ENCODE measurements at places on chromosomes 2 and 18. TPM values are rescaled to one million over a fixed set of nuclear protein-coding genes. Genes with fewer than 3 reads are reported as not detected.

DNA sequence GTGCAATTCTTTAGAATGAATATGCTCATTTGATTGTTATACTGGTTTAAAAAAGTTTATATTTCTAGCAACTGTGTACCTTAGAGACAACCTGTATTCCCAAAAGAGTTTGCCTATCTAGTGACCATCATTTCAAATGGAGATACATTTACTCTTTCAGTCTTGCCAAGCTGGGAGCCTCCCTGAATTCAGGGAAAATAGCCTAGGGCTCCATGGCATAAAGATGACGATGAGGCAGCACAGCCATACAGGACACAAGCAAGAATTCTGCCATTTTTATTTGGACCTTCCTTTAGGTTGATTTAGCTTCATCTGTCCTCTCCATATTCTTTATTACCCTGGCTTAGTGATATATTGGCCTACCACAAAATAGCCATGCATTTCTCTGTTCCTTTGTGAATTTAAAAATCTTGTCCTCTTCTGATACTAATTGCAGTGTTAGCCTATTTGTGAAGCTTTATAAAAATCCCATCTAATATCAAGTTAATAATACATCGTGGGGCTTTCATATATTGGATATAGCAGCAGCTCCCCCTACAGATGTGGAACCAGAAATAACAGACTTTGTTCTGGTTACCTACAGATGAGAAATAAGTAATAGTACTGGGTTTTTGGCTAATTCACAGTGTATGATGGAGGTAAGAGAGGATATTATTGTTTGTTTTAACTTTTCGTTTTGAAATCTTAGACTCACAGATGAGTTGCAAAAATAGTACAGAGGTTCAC lies 1661.9 kb upstream of the PIK3C3 start:
- H3K4me3 ChIP-seq, result no peak overlapping the region
- DNase-seq, result no peak
- no peaks in the 10 kb centered on the region for H3K4me1 ChIP-seq

DNA sequence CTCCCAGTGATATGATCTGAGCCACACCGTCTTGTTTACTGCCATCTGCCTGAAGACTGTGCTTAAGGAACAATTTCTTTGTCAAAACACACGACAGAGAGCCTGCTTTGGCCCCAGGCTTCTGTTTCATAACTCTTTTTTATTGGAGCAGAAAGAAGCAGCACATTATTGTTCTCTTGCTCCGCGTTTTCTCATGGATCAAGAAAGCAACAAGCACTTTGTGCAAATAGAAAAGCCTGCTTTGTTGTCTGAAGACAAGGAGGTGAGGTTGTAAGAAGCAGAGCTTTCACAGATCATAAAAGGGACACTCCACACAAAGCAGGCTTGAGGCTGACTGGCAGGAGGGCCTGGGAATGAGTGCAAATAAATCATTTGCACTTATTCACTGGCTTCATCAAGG lies 118.3 kb upstream of the FAM136A start:
- H3K27ac ChIP-seq, result no peak overlapping the region
- no peaks in the 10 kb centered on the region for H3K36me3 ChIP-seq
- peaks cover 11% of the 10 kb centered on the region for H3K27me3 ChIP-seq
- DNase-seq, result no peak
- no peaks in the 10 kb centered on the region for H3K4me1 ChIP-seq

MTX2 gene
- total RNA-seq, result 7.5 TPM

DNA sequence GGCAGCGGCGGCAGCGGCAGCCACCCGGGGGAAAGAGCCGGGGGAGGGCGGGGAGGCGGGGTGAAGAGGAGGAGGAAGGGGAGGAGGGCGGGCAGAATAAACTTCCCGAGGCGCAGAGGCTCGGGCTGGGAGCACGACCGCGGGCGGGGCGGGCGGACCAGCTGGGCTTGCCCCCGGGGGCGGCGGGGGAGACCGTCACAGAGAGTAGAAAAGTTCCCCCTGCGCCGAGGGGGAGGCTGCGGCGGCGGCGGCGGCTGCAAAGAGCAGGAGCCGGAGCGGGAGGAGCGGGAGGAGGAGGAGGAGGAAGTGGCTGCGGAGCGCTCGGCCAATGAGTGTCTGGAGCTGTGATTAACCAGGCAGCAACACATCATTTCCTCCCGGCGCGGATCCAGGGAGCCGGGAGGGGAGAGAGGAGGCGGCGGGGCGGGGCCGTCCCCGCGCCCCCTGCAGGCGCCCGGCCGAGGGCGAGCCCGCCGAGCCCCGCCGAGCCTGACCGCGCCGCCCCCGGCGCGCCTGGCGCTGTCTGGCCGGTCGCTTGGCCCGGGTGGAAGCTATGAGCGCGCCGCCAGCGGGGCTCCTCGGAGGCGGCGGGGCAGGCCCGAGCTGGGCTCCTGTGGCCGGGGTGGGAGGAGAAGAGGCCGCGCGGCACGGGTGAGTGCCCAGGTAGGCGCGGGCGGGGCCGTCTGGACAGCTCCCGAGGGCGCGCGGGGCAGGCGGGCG lies at the start of gene ACVR1:
Gene ACVR1, minus strand, starts transcription at position 265 of the 720 bp plus-strand sequence. CDS start 76,837 bp downstream, outside the sequence.
- DNase-seq, result peak; percentile 84
- H3K27me3 ChIP-seq, result no peaks in the 10 kb centered on the region
- H3K4me1 ChIP-seq, result peaks cover 55% of the 10 kb centered on the region

- H3K27me3 ChIP-seq, result no peaks in the 10 kb centered on the region
- no peak for DNase-seq
- H3K36me3 ChIP-seq, result no peaks in the 10 kb centered on the region
- peak overlapping the region; percentile 97 for H3K27ac ChIP-seq
- H3K4me3 ChIP-seq, result no peak overlapping the region
Observed at GRCh38 chr2:63851691-63852311, 10.1 kb downstream of the UGP2 start.

DNA sequence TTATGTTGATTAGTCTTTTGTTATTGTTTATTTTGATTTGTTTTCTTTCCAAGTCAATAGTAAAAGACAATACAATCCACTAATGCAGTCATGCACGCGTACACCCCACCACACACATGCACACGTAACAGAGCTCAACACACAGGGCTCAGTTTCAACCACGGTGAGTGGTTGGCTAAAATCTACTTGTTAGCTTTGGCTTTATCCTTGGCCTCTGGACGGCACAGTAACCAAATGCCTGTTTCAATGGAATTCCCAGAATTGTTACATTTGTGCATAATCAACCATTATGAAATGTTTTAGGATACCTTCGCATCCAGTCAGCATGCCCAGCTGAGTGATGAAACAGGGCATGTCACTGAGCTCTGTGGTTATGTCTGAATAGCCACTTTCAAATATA lies 53.2 kb downstream of the NYAP2 start:
- no peak overlapping the region for H3K4me3 ChIP-seq
- H3K27ac ChIP-seq, result no peak overlapping the region
- H3K36me3 ChIP-seq, result no peaks in the 10 kb centered on the region
- H3K27me3 ChIP-seq, result peaks cover 35% of the 10 kb centered on the region

ANKRD44 gene
- 232 TPM for total RNA-seq

CLIP4 gene
- total RNA-seq, result 41.6 TPM

MYO7B gene
- 0.23 TPM for total RNA-seq

DNA sequence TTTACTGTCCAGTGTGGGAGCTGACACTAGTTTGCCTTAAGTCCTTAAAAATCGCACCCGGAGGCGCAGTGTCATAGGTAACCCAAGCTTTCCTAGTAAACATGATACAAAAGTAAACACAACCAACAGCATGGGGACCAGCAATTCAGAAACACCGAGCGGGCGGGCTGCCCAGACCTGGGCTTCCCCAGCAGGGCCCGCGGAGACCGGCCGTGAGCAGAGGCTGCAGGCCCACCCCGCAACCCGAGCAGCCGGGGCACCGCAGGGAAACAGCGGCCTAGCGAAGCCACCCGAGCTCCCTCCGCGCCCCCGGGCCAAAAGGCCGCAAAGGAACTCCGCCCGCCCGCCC lies 296 bp downstream of the TTC21B start:
- H3K4me3 ChIP-seq, result no peak overlapping the region
- no peaks in the 10 kb centered on the region for H3K36me3 ChIP-seq
- H3K27ac ChIP-seq, result no peak overlapping the region

DNA sequence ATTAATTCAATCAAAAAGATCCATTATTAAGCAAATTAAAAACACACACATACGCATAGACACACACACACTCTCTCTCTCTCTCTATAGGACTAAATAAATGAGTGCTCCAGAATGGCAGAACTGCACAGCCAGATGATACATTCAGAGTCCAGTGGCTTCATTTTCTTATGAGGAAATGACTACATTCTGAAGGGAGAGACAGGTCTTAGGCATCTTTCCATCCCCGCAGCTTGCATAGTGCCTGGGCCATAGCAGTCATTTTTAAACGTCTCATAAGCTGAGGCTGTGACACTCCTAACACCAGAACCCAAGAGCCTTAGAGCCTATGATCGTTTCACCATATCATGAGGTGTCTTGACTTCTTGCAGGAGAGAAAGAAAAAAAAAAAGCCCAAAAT lies 31.1 kb downstream of the FEZ2 start:
- peaks cover 18% of the 10 kb centered on the region for H3K4me1 ChIP-seq
- peaks cover 11% of the 10 kb centered on the region for H3K36me3 ChIP-seq
- no peak overlapping the region for H3K4me3 ChIP-seq
- no peak for DNase-seq

DNA sequence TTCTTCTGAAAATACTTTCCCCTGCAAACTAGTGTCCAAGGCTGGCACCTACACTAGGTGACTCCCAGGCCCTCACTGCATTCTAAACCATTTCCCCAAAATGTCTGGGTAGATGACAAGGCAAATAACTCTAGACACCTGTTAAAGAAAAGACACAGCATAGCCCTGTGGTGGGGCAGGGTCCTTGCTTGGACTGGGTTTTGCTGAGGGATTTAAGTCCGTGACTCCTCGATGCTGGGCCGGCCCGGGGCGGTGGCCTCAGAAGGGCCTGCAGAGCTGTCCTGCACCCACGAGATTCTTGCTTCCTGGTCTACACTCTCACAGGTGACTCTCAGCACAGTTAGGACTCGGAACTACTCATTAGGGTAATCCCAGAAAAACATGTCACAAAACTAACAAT lies 55.2 kb downstream of the MBP start:
- DNase-seq, result no peak
- no peaks in the 10 kb centered on the region for H3K27me3 ChIP-seq
- H3K27ac ChIP-seq, result peak overlapping the region; percentile 97

GRCh38 chr2:25655316-25655715 lies 18.1 kb downstream of the DTNB start:
- H3K4me3 ChIP-seq, result no peak overlapping the region
- H3K36me3 ChIP-seq, result peaks cover 7% of the 10 kb centered on the region
- no peak overlapping the region for H3K27ac ChIP-seq
- peaks cover 32% of the 10 kb centered on the region for H3K4me1 ChIP-seq
- no peak for DNase-seq

FASTKD2 gene
- total RNA-seq, result 27.8 TPM

GRCh38 chr2:132871831-132872230 lies 201.8 kb upstream of the LYPD1 start:
- no peak for DNase-seq
- no peaks in the 10 kb centered on the region for H3K36me3 ChIP-seq
- H3K4me1 ChIP-seq, result no peaks in the 10 kb centered on the region
- no peak overlapping the region for H3K4me3 ChIP-seq

TUBA4A gene
- total RNA-seq, result 107 TPM

RAD51AP2 gene
- total RNA-seq, result not detected

DNA sequence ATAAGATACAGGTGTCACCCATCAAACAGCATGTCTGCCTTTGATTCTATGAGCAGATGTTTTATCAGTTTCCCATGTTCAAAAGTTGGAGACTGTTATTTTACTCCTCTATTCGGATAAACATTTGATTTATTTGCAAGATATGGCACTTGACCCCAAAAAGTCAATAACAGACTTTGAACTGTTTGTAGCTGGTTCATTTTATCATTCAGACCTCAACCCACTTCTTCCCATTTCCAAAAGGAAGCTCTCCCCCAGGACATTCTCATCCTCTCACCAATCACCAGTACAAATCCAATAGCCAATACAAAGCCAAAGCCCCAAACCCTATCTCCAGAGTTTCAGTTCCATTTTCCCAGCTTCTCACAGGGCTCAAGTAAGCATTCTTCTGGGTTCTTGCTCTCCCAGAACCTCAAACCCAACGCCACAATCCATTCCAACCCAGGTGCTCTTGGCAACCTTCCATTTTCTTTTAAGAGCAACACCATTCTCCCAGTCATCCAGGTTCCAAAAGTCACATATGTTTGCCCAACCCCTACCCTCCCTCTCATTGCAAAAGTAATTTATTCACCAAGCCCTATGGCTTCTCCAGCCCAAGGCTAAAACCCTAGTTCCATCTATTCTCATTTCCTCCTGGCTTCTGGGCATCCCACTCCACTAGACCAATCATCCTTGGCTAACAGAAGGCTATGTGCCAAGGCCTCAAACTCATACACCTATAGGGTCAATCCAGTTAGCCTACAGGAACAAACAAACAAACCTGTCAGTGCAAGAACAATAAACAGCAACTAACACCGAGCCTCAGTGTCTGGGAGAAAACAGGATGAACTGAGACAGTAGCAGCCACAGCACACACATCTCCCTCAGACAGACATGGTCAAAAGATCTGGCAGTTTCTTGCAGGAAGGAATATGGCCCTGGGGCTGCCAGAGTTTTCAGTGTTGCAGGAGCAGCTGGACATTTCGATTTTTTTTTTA lies 9.2 kb downstream of the ACVR1 start:
- H3K4me3 ChIP-seq, result no peak overlapping the region
- no peak for DNase-seq
- H3K27me3 ChIP-seq, result no peaks in the 10 kb centered on the region
- H3K4me1 ChIP-seq, result peaks cover 44% of the 10 kb centered on the region
- H3K27ac ChIP-seq, result no peak overlapping the region

PLGLB1 gene
- total RNA-seq, result 2.3 TPM

- H3K36me3 ChIP-seq, result no peaks in the 10 kb centered on the region
- no peak for DNase-seq
- peak overlapping the region; percentile 27 for H3K27ac ChIP-seq
- H3K4me3 ChIP-seq, result no peak overlapping the region
Observed at GRCh38 chr2:241390301-241391206, 34.5 kb downstream of the FARP2 start.

DNA sequence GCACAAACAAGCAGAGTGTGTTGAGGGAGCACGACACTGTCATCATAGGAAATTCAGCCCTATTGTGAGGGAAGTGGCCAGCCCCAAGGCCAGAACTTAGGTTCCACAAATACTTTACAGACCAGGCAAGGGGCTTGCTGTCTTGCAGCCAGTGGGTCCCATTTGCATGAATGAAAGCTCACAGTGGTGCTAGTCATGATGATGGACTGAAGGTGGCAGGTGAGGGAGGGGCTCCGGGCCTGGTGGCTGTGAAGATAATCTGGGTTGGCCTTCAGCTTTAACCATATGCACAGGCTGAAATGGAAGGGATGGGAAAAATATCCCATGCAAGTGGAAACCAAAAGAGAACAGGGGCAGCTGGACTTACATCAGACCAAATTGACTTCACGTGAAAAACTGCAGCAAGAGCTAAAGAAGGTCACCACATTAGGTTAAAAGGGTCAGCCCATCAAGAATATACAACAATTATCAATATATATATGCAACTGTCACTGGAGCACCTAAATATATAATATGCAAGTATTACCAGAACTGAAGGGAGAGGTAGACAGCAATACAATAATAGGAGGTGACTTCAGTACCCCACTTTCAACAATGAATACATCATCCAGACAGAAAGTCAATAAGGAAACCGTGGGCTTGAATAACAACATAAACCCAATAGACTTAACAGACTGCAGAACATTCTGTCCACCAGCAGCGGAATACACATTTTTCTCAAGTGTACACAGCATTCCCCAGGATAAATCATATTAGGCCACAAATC lies 39.6 kb downstream of the DCDC2C start:
- H3K4me3 ChIP-seq, result no peak overlapping the region
- H3K4me1 ChIP-seq, result no peaks in the 10 kb centered on the region
- no peak for DNase-seq
- H3K36me3 ChIP-seq, result no peaks in the 10 kb centered on the region
- peaks cover 39% of the 10 kb centered on the region for H3K27me3 ChIP-seq
